IMR-90 (cell line): ENCODE measurements at places on chromosomes 3 and 15. TPM values are rescaled to one million over a fixed set of nuclear protein-coding genes. Genes with fewer than 3 reads are reported as not detected.

The IL17RB gene
- under 0.01 TPM in 1 of 2 replicates, not detected in the other for total RNA-seq

The A4GNT gene
- total RNA-seq, result not detected in 2 replicates

The MOBP gene
- total RNA-seq, result not detected in 2 replicates

The C3orf85 gene
- total RNA-seq, result not detected in 2 replicates

DNA sequence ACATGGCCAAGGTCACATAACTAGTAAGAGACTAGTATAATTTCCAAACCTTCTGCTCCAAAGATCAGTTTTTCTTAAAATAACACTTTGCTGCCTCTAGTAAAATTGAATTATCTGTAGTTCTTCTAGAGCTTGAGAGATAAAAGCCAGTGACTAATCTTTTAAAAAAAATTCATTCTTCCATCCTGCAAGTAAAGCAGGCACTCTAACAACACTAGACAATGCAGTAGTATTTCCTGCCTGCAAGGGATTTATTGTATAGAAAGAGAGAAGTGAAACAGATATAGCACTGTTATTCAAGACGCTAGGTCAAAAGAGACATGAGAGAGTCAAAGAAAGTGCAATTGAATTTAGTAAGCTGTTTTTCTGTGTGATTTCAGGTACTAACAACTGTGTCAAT lies 159.5 kb upstream of the TBC1D5 start:
- no peaks in the 10 kb centered on the region for H3K36me3 ChIP-seq
- H3K4me1 ChIP-seq, result no peaks in the 10 kb centered on the region
- no peaks in the 10 kb centered on the region for H3K27me3 ChIP-seq
- H3K4me3 ChIP-seq, result no peak overlapping the region

- DNase-seq, result peak; percentile 29
- no peaks in the 10 kb centered on the region for H3K4me1 ChIP-seq
- no peak overlapping the region for H3K4me3 ChIP-seq
- H3K27me3 ChIP-seq, result peaks cover 94% of the 10 kb centered on the region
Measured at GRCh38 chr15:67832031-67832551, 6.8 kb downstream of the SKOR1 start.

DNA sequence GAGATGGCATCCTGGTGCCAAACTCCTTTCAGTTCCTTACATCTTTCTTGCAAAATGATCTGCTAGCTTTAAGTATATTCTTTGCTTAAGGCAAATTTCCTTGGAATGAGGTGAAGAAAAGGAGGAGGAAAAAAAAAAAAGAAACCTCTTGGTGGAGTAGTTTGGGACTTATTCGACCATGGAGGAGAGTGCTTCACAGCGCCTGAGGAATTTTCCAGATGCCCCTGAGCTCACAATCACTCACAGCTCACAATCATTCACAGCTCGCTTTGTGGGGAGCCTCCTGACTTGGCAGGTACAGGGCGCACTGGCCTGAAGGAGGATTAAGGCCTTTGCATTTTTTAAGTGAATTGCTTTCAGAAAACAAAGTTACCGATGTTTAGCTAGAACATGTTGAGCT lies 53.9 kb downstream of the BOC start:
- H3K36me3 ChIP-seq, result peaks cover 17% of the 10 kb centered on the region
- no peak for DNase-seq
- no peak overlapping the region for H3K4me3 ChIP-seq
- no peaks in the 10 kb centered on the region; the same call in 1 of the 2 replicates for H3K4me1 ChIP-seq
- H3K27ac ChIP-seq, result no peak overlapping the region
- peaks cover 9% of the 10 kb centered on the region for H3K27me3 ChIP-seq

DNA sequence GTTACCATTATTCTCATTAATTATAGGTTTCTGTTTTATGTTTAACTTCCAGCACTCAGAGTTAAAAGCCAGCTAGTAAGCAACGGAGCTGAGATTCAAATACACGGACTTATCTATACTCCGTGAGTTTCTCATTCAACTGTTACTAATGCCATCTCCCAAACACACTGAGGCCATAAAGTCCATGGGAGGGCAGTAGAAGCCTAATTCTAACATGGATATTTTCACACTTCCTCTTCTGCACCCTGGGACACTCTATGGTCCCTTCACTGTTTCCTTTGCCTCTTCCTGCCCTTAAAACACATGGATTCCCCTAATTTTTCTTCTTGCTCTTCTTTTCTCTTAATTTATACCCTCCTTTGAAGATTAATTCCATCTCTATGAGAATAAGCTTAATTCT lies 245.0 kb downstream of the KLF13 start:
- DNase-seq, result peak; percentile 21
- no peak overlapping the region for H3K27ac ChIP-seq

DNA sequence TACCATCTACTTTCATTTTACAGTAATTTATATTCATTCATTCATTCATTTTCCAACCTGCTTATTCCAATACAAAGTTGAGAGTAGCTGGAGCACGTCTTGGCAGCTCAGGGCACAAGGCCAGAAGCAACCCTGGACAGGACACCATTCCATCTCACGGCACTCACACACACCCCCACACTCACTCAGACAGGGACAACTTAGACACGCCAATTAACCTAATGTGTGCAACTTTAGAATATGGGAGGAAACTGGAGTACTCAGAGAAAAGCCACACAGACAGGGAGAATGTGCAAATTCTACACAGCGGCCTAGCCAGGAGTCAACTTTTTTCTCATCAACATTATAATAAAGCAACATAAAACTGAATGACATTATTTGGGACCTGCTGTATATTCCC lies 46.7 kb downstream of the IGF2BP2 start:
- H3K27ac ChIP-seq, result no peak overlapping the region
- H3K36me3 ChIP-seq, result no peaks in the 10 kb centered on the region; the same call in 1 of the 2 replicates
- no peaks in the 10 kb centered on the region for H3K27me3 ChIP-seq
- peaks cover 29% of the 10 kb centered on the region for H3K4me1 ChIP-seq
- H3K4me3 ChIP-seq, result no peak overlapping the region

GRCh38 chr15:90036806-90037510 lies 35.8 kb downstream of the ZNF710 start:
- no peaks in the 10 kb centered on the region for H3K27me3 ChIP-seq
- H3K4me3 ChIP-seq, result no peak overlapping the region
- peaks cover 33% of the 10 kb centered on the region for H3K4me1 ChIP-seq
- DNase-seq, result no peak
- peak overlapping the region; percentile 53; the same call in 1 of the 2 replicates for H3K27ac ChIP-seq

DNA sequence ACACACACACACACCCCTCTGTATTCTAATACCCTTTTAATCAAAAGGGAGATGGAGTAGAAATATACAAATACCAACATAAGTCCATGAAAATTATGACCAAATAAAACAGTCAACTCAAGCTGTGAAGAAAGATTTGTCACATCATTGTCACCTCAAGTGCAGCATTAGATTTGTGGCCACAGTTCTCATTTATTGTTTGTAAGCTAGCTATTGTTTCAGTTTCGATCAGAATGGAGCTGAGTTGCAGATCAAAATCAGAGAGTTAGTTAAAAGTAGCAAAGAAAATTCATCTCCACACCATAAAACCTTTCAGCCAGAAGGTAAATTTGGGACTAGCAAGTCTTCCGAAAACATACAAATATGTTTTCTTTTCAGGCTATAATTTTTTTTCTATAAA lies 267.7 kb upstream of the LMCD1 start:
- no peak overlapping the region for H3K27ac ChIP-seq
- no peaks in the 10 kb centered on the region for H3K36me3 ChIP-seq
- no peaks in the 10 kb centered on the region for H3K27me3 ChIP-seq
- DNase-seq, result no peak
- H3K4me1 ChIP-seq, result no peaks in the 10 kb centered on the region
- H3K4me3 ChIP-seq, result no peak overlapping the region

DNA sequence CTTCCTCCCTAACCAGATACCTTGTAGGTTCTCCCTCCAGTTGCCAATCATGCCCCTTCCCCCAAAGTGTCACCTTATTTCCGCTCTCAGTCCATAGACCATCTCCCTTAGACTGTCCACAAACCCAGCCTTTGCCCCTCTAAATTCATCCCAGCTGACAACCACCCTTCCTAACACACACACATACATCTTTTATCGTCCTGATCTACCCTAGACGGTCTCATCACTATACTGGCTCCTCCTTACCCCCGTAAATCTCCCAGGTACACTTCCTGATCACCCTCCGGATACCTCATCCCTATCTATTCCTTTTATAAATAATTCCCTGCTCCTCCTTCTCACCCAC lies 828 bp downstream of the THOC7 start:
- H3K27ac ChIP-seq, result peak overlapping the region; percentile 90
- H3K4me3 ChIP-seq, result peak overlapping the region; percentile 94
- peaks cover 3% of the 10 kb centered on the region; the same call in 1 of the 2 replicates for H3K4me1 ChIP-seq
- H3K36me3 ChIP-seq, result no peaks in the 10 kb centered on the region; the same call in 1 of the 2 replicates
- no peak for DNase-seq

DNA sequence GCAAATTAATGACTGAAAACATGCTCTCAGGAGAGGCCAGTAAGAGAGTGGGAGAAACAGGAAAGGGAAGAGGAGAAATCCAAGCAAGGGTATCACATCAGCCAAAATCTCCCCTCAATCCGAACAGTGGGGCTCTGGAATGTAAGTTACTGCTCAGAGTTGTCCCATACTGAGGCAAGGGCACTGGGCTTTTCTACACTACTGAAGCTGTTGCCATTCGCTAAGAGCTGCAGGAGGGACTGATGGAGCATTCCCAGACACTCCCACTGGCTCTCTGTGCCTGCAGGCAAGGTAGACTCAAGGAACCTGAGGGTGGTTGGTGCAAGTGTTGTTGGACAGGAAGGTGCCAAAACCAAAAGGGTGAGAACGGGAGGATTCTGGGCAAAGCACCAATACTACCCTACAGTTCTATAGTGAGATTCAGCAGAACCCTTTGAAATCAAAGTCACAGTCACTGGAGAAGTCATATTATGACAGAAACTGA lies 46.1 kb downstream of the NEK10 start:
- H3K4me1 ChIP-seq, result peaks cover 24% of the 10 kb centered on the region
- H3K27ac ChIP-seq, result no peak overlapping the region
- H3K4me3 ChIP-seq, result no peak overlapping the region
- no peak for DNase-seq

GRCh38 chr3:146280864-146281263 lies 30.0 kb upstream of the PLSCR4 start:
- H3K4me1 ChIP-seq, result no peaks in the 10 kb centered on the region
- H3K27me3 ChIP-seq, result no peaks in the 10 kb centered on the region
- H3K27ac ChIP-seq, result no peak overlapping the region
- peak; percentile 26 for DNase-seq

GRCh38 chr3:56089739-56090138 lies 378.5 kb downstream of the ERC2 start:
- H3K36me3 ChIP-seq, result no peaks in the 10 kb centered on the region
- no peaks in the 10 kb centered on the region; the same call in 1 of the 2 replicates for H3K27me3 ChIP-seq
- no peak for DNase-seq
- no peaks in the 10 kb centered on the region for H3K4me1 ChIP-seq
- H3K27ac ChIP-seq, result no peak overlapping the region
- no peak overlapping the region for H3K4me3 ChIP-seq

GRCh38 chr3:9732740-9733115 lies 1.2 kb downstream of the BRPF1 start:
- peaks cover 8% of the 10 kb centered on the region; the same call in 1 of the 2 replicates for H3K4me1 ChIP-seq
- H3K36me3 ChIP-seq, result peaks cover 21% of the 10 kb centered on the region
- peak overlapping the region; percentile 15 for H3K27ac ChIP-seq
- DNase-seq, result peak; percentile 10

DNA sequence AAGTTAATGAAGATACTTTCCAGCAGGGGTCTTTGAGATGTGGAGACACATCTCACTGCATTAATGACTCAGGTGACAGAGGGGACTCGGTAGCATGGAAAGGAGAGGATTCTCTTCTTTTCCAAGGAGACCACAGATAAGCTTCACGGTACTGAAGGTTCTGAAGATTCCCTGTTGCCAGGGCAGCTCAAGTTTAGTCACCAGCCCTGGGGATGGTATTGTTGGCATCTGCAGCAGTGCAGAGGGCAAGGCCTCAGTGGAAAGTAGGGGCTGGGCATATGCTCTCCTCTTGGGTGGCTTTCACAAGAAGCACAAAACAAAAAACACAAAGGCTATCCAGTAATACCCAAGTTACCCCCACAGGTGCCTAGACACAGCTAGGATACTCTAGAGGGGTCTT lies 38.0 kb upstream of the MRPL3 start:
- no peak overlapping the region for H3K4me3 ChIP-seq
- no peaks in the 10 kb centered on the region for H3K27me3 ChIP-seq
- H3K27ac ChIP-seq, result no peak overlapping the region
- H3K36me3 ChIP-seq, result no peaks in the 10 kb centered on the region
- no peak for DNase-seq
- peaks cover 2% of the 10 kb centered on the region; the same call in 1 of the 2 replicates for H3K4me1 ChIP-seq

DNA sequence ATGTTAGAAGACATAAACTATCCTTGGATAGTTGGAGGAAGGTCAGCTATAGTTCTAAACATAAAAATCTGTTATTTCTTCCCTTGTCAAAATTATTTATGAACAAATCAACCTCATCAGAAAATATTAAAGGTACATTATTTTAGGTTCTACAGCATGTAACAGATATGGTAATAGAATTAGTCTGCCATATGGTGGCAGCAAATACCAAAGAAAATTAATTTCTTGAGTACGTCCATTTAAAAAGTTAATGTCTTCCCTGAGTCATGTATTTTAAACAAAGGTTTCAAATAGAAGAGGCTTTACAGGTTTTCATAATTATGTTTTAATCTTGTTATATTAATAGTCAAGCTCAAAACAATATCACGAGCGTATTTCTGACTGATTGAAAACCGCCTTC lies 17.9 kb upstream of the ANKRD28 start:
- H3K27me3 ChIP-seq, result no peaks in the 10 kb centered on the region
- DNase-seq, result peak; percentile 88
- H3K36me3 ChIP-seq, result no peaks in the 10 kb centered on the region

GRCh38 chr3:183265834-183266417 lies 12.9 kb downstream of the B3GNT5 start:
- no peaks in the 10 kb centered on the region for H3K36me3 ChIP-seq
- no peaks in the 10 kb centered on the region for H3K4me1 ChIP-seq
- H3K4me3 ChIP-seq, result no peak overlapping the region
- peak; percentile 81 for DNase-seq
- no peak overlapping the region for H3K27ac ChIP-seq
- H3K27me3 ChIP-seq, result peaks cover 2% of the 10 kb centered on the region; the same call in 1 of the 2 replicates

- H3K4me1 ChIP-seq, result no peaks in the 10 kb centered on the region
- no peak overlapping the region for H3K4me3 ChIP-seq
- H3K27me3 ChIP-seq, result peaks cover 34% of the 10 kb centered on the region
- no peak overlapping the region for H3K27ac ChIP-seq
- no peak for DNase-seq
Measured at GRCh38 chr3:184440151-184440550, 60.3 kb downstream of the CHRD start.

GRCh38 chr3:191263850-191264249 lies 64.8 kb downstream of the OSTN start:
- H3K27ac ChIP-seq, result no peak overlapping the region
- no peaks in the 10 kb centered on the region for H3K27me3 ChIP-seq
- H3K36me3 ChIP-seq, result no peaks in the 10 kb centered on the region
- H3K4me1 ChIP-seq, result no peaks in the 10 kb centered on the region

- H3K27ac ChIP-seq, result no peak overlapping the region
- H3K4me3 ChIP-seq, result no peak overlapping the region
Measured at GRCh38 chr3:109382588-109382987, 45.2 kb upstream of the DPPA4 start.
